ENCODE measurements at places on chromosomes 12 and 14.

- DNase-seq: no peak
Observed at GRCh38 chr14:85198001-85198400, 331.9 kb upstream of the FLRT2 start.

DNA sequence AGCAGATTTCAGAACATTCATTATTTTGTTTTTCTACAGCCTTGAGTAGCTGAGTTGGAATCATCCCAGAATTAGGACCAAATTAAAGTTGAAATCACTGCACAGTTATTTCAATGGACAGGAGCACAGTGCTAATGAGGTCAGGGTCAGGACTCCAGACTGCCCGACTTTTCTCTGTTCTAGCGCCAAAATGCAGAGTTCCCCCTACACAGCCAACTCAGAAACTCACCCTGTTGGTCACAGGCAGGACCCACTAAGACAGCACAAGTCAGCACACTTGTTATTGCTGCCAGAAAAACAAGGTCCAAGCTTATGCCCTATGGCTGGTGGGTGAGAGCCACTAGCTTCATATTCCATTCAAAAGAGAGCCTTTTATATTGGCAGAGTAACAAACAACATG, 198.1 kb upstream of the KRR1 start:
- DNase-seq: no peak

- DNase-seq: no peak
Observed at GRCh38 chr14:61553730-61554641, 141.3 kb upstream of the HIF1A start.

DNA sequence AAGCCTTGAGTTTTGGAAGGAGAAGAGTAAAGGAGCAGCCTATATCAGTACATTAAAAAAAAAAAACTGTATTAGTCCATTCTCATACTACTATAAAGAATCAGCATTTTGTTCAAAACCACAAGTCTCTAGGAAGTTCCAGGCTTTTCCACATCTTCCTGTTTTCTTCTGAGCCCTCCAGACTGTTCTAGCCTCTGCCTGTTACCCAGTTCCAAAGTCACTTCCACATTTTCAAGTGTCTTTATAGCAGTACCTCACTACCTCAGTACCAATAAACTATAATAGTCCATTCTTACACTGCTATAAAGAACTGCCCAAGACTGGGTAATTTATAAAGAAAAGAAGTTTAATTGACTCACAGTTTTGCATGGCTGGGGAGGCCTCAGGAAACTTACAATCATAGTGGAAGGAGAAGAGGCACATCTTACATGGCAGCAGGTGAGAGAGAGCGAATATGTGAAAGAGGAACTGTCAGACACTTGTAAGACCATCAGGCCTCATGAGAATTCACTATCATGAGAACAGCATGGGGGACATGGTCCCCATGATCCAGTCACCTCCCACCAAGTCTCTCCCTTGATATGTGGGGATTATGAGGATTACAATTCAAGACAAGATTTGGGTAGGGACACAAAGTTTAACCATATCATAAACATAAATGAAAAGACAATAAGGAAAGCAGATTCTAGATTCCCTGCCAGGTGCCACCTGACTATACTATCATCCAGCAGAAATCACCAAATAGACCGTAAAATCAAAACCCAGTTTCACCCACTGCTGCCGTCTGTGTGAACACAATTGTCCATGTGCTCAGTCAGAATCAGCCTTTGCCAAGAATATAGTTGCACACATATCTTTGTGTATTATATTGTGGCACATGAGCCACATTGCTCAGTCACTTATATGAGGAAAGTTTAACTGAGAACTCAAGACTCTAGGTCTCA, 27.8 kb downstream of the TOGARAM1 start:
- no peak for DNase-seq

GRCh38 chr12:4213471-4213870, 60.1 kb upstream of the CCND2 start:
- DNase-seq: no peak

DNA sequence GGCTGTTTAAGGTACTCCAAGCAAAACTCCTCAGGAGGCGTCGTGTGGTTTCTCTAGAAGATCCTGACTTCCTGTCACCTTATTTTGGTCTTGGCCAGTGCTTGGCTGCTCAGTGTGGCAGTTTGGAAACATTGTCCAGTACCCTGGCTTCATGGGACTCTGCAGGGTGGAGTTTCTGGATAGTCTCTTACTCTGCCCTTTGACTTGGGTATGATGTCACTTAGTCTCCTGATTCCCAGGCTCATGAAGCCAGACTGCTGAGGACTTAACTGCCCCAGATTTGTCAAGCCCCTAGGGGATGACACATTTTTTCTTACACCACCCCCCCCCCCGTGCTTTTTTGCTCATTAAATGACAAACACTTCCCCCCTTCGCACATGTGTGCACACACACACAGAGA, 82.7 kb downstream of the ADCK1 start:
- DNase-seq: no peak

DNA sequence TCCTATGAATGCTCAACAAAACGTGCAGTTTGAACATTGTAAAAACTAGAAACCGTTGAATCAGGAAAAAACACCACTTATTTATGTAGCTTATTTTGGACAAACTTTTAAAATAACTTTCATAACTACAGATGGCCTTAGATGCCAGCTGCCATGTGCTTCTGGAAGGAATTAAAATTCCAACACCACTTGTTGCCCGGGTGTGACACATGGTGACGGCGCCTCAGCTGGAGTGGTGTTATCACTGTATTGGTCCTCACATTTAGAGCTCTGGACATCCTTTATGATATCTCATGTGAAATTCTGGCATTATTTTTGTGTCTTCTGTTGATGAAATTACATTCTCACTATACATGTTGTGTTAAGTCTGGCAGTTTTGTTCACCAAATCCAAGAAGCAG, 211.0 kb downstream of the IPO8 start:
- no peak for DNase-seq

DNA sequence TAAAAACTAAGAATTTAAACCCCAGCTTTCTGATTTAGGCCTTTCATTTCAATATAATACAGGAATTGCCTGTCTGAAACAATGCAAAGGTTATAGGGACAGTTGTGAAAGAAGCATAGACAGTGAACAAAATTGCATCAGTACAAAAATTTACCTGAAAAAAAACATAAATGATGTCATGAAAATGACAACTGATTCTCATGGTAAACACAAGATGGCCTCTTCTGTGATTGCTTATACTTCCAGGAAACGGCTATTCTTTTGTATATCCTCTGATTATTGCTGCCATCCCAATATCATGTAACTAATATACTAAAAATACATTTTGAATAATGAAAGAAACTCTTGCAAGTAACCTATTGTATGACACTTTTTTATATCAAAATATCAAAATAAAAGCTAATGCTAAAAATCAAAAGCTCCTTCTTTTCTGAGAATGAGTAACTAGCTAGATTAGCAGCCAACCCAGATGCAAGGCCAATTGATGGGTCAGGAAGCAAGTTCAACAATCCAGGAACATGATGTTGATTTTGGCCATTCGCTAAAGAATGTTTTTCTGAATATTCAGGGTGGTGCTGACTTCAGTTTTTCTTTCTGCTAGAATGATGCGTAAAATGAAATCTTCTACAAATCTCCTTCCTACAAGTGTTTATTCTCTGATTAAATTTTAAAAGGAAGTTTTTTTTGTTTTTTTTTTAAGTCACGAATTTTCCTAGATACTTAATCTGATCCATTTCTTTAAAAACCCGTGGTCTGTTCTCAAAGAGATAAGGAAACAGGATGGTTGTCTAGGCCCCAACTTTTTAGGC, 83.6 kb downstream of the ALX1 start:
- no peak for DNase-seq

GRCh38 chr12:27303139-27304111, 29.2 kb upstream of the BMAL2 start:
- DNase-seq: no peak

DNA sequence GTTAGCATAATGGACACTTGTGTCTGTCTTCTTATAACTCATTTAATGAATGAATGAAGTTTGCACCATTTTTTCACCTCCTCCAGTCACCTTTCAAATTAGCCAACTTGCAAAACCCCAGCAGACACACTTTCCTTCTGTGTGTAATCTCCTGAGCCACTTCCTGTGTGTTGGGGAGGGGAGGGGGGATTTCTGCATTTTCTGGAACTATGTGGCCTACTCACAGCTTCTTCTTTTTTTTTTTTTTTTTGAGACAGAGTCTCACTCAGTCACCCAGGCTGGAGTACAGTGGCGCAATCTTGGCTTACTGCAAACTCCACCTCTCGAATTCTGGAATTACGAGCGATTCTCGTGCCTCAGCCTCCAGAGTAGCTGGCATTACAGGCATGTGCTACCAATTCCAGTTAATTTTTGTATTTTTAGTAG, 4.1 kb upstream of the SERPINA1 start:
- peak; percentile 85 for DNase-seq

DNA sequence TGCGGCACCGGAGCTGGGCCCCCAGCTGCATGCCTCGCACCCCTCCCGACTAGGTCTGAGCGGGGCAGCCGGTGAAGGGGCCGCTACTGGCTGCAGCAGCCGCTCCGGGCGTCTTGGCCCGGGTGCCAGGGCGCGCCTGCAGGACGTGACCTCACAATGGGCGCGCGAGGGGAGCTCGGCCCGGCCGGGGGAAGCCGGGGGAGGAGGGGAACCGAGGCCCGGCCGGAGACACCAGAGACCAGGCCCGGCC, 353 bp downstream of the BAG5 start:
- DNase-seq: no peak

GRCh38 chr14:81178063-81178462, 42.7 kb downstream of the GTF2A1 start:
- no peak for DNase-seq

DNA sequence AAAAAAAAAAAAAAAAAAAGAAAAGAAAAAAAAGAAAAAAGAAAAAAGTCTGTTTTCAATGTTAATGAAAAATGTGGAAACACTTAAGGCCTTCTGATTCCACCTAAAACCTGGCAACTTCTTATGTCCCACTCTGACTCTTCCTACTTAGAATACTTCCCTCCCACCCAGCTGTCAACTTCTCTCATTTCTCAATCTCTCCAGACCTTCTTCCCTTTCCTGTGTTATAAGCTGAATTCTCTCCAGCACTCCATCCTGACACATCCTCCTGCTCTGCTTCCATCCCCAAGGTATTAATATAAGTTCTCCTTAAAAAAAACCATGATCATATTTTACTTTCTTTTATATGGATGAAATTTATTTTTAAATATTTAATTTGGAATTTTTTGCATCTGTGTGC, 20.3 kb upstream of the TMTC1 start:
- no peak for DNase-seq

GRCh38 chr12:109706747-109707469, 6.7 kb upstream of the FAM222A start:
- DNase-seq: no peak

- no peak for DNase-seq
Observed at GRCh38 chr12:117526757-117527478, 165.5 kb upstream of the NOS1 start.

GRCh38 chr14:20440882-20441281, 4.9 kb upstream of the KLHL33 start:
- no peak for DNase-seq

GRCh38 chr12:65926119-65926908, 102.0 kb downstream of the HMGA2 start:
- no peak for DNase-seq

GRCh38 chr14:67908052-67908754, 88.6 kb downstream of the RAD51B start:
- no peak for DNase-seq

- DNase-seq: no peak
Observed at GRCh38 chr12:53577941-53578352, 48.2 kb downstream of the ATF7 start.

- no peak for DNase-seq
Observed at GRCh38 chr12:9079082-9079481, 36.6 kb downstream of the A2M start.

DNA sequence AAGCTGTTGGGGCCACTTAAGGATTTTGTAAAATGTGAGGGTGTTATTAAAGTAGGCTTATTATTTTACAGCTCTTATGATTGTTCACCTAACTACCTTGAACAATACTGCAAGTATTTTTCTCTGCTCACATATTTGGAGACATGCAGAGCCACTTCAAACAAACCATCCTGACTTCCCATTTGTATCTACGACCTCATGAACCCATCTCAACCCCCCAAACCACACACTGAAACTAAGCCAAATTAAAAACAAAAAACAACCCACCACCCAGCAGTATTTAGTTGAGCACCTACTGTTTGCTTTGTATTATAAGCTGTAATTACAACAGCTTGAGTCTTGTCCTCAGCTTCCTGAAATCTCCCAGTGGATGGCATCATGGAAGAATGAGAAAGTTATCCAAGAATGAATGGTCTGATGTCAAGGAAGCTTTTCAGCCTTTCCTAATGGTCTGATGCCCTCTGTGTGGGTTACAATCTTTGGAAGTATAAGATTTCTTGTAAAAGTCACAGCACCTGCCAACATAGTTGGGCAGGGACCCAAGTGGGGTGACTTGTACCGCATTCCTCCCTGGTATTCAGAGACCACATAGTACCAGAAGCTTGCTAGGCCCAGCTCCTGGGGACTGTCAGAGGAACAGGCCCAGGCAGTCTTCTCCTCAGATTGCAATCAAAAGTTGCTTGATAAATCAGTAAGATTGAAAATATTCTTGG, 416.6 kb downstream of the ZFP36L1 start:
- no peak for DNase-seq

DNA sequence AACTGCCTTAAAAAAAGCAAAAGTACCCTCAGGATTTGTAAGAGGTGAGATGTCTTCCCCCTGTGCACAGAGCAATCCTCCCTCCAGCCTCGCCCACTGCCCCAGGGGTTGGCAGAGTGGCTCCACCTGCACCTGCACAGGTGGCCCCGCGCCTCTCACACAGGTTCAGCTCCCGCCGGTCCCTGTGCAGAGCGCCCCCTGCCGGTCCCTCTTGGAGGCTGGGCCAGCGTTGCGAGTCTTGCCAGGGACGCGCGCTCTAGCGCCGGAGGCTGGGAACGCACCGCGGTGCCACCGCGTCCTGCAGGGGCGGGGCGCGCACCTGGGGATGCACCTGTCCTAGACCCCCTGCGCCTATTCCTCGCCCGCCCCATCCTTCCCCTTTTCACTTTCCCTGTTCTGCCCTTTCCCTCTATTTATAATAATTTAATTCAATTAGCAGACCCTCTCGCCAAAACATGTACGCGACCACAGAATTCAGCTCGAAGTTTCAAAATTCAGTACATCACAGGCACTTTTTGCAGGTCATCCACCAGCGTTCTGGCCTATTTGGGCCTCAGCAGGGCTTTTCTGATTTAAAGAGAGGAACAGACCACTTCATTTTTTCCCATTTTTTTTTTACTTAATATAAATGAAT, 618.6 kb downstream of the AACS start:
- DNase-seq: no peak

GRCh38 chr14:59187802-59188460, 536 bp upstream of the DAAM1 start:
- peak; percentile 74 for DNase-seq

GRCh38 chr14:67068251-67068650, 121.0 kb upstream of the GARIN2 start:
- DNase-seq: no peak

- DNase-seq: no peak
Observed at GRCh38 chr12:38258411-38258810, 58.2 kb upstream of the ALG10B start.

Data from Right ventricle myocardium inferior (tissue), 1 donor.